ENCODE measurements at places on chromosomes 4 and X.

GRCh38 chrX:21738950-21739287 is 19.0 kb downstream of the SMPX start:
- DNase-seq = no peak

DNA sequence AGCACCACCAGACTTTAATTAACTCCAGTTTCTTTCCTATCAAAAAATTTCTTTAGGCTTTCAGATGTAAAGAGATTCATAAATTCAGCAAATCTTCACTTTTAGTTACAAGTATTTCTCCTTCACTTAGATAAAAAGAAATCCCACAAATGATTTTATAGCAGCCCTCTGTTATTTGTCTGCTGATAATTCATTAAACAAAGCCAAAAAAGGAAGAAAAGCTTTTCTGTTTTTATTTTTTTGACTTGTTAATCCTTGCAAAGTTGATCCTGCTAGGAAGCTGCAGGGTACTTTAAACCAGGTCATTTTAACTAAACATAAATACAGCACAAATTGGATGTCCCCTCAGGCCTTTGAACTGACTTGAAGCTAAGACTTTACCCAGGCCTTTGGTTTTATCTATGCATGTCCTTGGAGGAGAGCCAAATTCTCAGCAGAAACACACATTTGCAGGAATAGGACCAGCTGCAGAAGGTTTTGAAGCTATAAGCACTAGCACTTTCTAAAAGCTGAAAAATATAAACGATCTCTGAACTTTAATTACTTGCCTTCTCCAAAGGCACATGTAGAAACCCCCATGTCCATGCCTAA is 57.5 kb downstream of the PCDH18 start:
- DNase-seq = peak; percentile 6

- DNase-seq = peak; percentile 2
Measured at GRCh38 chrX:68942104-68942503, 113.3 kb downstream of the EFNB1 start.

GRCh38 chr4:182019148-182019652 is 224.0 kb upstream of the TENM3 start:
- DNase-seq = no peak

DNA sequence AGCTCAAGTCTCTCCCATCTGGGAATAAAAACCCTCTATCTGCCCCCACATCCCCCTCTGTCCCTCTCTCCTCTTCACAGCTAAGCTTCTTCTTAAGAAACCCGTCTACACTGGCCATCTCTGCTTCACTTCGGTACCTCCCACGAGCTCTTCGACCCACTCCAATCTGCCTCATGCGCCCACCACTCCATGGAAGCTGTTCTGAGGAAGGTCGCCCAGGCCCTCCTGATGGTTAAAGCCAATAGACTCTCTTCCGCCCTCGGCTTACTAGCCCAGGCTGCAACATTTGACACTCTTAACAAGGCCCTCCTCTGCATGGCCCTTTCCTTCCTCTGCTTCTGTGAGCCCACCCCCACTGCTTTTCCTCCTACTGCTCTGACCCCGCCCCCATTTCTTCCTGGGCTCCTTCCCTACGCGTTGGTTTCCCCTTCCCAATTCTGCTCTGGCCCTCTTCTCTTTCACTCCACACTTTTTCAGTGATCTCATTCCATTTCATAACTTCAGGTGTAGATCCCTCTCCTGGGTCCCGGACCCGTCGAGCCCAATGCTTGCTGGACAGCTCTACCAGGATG is 11.8 kb downstream of the IQSEC2 start:
- DNase-seq = no peak

DNA sequence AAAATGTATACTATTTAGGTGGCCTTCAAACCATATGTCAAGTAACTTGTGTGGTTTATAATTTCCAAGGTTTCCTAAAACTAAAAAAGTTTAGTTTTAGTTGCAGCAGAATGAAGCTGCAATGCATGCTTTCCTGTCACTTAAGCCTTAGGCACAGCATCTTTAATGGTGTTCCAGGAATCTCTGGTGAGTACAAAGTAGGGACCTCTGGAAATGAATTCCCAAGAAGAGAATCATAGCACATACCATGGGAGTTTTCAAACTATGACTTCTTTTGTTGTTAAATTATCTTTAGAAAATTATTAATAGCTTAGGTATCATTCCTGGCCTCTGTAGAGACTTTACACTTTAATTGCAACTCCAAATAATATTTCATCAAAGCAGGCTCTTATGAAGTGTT is 1005.9 kb upstream of the PABPC4L start:
- DNase-seq = no peak

- no peak for DNase-seq
Measured at GRCh38 chr4:26953366-26953765, 92.7 kb downstream of the STIM2 start.

- DNase-seq = peak; percentile 7
Measured at GRCh38 chrX:39427492-39427891, 626.2 kb downstream of the MID1IP1 start.

- DNase-seq = peak; percentile 36
Measured at GRCh38 chr4:25457053-25457715, 80.1 kb downstream of the ANAPC4 start.

GRCh38 chrX:26670521-26670920 is 454.6 kb downstream of the MAGEB5 start:
- DNase-seq = no peak

DNA sequence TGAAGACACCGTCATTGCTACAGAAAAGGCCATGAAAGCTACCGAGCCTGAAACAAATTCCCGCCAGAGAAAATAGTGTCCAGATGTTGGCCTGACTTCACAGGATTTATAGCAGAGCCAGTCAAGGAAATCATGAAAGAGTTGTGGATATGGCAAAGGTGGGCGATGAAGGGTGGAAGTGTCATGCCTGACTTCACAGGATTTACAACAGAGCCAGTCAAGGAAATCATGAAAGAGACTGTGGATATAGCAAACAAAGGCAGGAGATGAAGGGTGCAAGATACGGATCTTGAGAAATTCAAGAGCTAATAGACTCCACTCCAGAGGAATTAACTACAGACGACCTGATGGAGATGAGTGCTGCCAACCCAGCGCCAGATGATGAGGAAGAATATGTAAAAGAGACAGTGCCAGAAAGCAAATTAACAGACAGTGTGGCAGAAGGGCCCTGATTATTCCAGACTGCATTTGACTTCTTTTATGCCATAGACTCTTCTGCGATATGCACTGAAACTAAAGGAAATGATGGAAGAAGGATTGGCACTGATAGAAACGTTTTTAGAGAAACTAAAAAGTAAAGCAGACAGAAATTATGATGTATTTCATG is 17.2 kb downstream of the TRMT44 start:
- no peak for DNase-seq

DNA sequence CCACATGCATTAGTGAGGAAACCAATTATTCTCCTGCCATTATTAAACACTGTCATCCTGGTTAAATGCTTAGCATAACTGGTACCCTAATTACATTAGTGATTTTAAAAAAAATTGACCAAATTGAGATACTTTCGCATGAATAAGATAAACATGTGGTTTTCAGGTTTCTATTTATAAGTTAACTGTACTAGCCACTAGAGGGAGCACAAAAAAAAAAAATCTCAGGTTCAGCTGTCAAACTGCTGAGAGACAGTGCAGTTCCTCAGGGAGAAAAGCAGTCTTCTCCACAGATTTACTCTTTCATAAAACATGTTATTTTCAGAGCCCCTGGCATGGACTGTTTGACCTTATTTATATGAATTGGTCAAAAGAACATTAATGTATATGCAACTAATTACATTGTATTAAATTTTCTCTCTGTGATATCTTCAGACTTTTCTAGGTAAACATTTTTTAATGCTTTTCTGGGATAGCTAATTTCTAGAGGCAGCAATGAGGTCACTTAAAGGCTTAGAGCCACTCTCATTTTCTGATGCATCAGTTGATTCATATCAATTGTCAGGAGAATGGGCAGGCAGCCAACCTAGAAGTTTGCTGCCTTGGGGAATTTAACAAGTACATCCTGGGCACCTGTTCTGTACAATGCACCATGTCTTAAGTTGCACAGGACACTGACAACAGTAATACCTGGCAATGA is 167.5 kb downstream of the CDS1 start:
- DNase-seq = peak; percentile 48
